ENCODE measurements at places on chromosomes 4 and X.
A peak's percentile ranks its signal among the peaks of the same experiment; 100 is the strongest.

DNA sequence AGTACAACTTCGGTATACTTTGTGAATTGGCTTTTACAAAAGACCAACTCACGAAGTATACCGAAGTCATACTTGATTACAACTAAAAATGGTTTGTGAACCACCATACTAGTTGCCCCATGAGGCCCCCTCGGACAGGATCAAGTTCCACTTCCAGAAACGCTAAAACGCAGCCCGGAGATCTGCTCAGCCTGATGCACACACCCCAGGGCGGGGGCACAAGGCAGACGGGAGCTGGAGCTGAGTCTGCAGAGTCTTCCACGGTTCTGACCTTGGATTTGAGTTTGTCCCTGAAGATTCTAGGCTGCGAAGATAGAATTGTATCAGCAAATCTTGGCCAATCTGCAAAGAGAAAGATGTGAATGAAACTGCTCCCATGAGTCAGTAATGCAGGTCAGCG, 118.1 kb downstream of the SORCS2 start:
- no peak for DNase-seq

- DNase-seq, result no peak
Observed at GRCh38 chr4:165626316-165626715, 246.7 kb upstream of the TLL1 start.

DNA sequence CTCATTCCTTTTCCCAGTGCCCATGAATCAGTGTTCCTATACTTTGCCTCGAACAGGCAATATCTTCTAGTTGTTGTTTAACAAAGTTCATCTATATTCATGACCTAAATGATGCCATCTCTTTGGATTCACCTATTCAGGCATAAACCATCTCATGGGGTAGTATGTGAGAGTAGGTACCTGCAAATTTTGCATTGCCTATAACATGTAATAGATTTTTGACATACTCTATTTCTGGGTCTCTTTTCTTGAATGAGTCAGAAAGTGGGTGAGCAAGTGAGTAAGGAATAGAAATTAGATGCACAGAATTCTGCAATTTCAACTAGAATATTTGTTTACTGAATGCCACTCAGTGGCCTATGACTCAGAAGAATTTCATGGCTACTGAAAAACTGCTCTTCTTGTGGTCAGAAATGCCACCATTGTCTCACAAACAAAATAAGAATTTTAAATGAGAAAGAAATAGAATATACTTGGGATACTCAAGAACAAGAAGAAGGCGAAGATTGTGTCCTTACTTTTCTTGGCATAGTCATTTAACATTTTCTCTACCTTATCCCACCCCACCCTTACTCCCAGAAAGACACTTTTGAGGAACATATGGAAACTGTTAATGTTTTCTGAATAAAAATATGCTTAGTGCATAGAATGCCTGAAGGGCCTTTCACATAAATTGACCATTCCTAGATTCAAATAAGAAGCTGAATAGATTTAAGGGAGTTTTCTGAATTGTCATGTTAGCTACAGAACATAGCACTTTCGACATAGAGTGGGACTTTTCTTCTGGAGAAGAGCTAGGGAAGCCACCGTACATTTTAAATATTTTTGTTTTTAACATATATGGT, 86.8 kb downstream of the HHIP start:
- DNase-seq, result no peak

GRCh38 chr4:103067841-103068547, 8.6 kb downstream of the SLC9B2 start:
- DNase-seq, result no peak

- DNase-seq, result no peak
Observed at GRCh38 chrX:33205321-33205720, 6.0 kb downstream of the DMD start.

DNA sequence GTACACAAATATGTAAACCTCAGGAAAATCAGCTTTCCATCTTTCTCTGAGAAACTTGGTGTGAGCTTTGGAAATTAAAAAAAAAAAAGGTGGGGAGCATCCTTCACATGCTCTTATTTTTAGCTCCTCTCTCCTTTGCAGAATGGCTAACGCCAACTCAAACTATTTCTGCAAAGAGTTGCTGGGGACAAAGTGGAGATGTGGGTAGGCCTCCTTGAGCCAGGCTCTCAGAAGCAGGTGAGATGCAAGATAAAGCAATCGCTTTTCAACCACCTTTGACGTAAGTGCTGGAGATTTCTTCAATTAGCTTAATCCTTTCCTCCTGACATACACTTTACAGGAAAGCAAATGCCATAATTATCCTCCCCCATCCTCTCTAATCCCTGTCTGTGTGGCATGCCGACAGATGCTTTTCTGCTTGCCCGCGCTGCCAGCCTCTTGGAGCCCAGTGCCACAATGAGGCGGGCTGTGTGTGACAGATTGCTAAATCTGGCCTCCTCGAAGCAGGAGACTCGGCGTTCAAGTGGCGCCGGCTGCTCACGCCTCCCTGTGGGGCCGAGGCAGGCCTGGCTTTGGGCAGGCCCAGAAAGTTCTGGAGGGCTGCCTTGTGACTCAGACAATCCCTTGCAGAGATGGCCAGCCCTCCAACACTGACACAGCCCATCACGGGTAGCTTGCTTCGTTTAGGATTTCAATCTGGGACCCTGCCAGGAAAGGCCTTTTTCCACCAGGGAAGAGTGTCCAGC, 64.9 kb upstream of the SOD3 start:
- no peak for DNase-seq

DNA sequence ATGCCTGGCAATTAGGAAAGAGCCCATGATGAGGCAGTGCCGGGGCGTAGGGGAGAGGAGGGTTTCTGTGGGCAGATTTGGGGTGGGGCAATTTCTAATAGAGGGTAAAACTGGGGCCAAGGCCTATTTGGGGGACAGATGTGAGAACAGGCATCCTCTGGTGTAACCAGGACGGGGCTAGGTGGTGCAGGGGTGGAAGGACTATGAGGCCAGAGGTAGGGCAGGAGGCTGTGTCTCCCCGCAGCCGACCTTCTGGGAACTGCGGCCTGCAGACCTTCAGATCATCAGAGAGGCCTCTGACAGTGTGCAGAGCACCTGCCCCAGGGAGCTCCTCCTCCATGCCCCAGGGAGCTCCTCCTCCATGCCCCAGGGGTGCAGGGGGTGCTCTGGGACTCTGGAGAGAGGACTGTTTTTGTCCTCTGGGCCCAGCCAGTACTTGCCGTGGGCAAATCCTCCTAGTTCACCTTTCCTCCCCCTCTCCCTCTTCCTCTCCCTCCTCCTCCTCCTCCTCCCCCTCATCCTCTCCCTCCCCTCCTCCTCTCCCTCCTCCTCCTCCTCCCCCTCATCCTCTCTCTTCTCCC, 101.9 kb downstream of the SORCS2 start:
- no peak for DNase-seq

GRCh38 chr4:36206603-36207311, 37.6 kb downstream of the ARAP2 start:
- DNase-seq, result no peak

- no peak for DNase-seq
Observed at GRCh38 chr4:161522031-161522430, 641.8 kb downstream of the FSTL5 start.

DNA sequence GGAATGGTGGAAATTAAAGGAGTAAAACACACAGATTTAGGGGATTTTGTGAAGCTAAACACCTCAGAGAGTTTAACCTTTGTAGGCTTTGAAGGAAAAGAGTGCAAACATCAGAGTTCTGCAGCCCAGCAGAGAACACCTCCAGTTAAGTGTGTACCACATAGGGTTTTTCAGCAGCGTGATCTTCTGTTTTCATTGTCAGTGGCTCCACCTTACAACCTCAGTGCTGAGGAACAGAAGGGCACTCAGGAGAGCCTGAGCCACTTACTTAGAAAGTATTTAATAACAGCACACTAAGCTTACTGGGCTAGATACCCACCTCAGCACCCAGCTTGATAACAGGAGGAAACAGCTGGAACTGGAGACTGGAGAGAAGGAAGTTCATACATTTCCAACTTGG, 2.0 kb upstream of the FBXW7 start:
- no peak for DNase-seq

- DNase-seq, result no peak
Observed at GRCh38 chr4:75018811-75019479, 86.0 kb downstream of the PARM1 start.

- DNase-seq, result no peak
Observed at GRCh38 chr4:139711461-139711860, 45.8 kb downstream of the MGST2 start.

- DNase-seq, result peak; percentile 76
Observed at GRCh38 chr4:110620691-110621327, 2.1 kb downstream of the PITX2 start.

GRCh38 chr4:151276787-151277562, at the start of gene PRSS48:
Gene PRSS48, plus strand, starts transcription at chr4:151277161. Its CDS starts 12 bp downstream, at chr4:151277173.
- peak; percentile 68 for DNase-seq

- no peak for DNase-seq
Observed at GRCh38 chr4:85610450-85610849, 135.5 kb downstream of the ARHGAP24 start.

- no peak for DNase-seq
Observed at GRCh38 chr4:150821641-150822040, 193.4 kb downstream of the LRBA start.

GRCh38 chr4:48103483-48104139, 30.4 kb downstream of the TXK start:
- DNase-seq, result no peak

GRCh38 chr4:130092187-130093015, 996.4 kb downstream of the C4orf33 start:
- no peak for DNase-seq

GRCh38 chr4:89528526-89529133, 221.0 kb upstream of the GPRIN3 start:
- DNase-seq, result no peak

GRCh38 chr4:181956512-181956911, 286.7 kb upstream of the TENM3 start:
- DNase-seq, result no peak

DNA sequence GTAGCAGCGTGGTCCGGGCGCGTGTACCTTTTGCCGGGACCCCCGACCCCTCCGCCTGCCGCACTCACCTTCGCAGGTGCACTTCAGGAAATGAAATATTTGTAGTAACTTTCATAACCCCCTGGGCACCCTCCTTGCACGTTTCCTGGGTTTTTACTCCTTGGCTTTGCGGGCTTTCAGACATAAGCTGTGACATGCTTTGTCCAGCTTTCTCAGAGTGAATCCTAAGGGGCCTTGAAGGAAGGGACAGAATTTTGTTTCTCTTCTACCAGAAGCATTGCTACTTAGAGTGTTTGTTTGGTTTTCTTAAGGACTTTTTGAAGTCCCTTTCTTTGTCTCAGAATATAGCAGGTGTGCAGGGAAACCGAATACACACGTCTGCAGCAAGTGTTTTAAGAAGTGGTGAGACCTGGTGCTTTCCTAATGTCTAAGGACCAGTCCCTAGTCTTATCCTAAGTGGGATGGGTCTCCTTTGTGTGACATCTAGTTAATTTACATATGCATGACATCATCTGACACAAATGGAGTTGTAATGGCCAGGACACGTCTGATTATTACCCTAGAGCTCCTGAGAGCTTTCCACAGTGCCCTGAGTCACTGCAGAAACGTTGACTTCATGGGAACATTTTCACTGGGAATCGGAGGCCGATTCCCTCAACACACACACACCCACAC, 1.3 kb downstream of the FAM149A start:
- peak; percentile 65 for DNase-seq

DNA sequence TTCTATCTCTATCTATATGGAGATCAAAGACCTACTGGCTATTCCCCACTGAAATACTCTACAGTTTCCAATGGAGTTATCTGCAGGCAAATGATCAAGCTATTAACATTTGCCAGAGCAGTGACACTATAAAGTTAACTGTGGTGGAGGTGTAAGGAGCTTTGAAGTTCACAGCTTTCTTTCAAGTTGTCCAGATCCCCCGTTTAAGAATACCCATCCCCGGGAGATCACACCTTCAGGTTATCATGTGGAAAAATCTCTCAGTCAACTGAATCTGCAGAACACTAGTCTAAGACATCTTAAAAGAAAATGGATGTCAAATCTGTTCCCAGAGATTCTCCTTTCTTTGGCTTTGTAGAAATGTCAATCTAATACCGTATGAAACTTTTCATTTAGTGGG, 80.1 kb downstream of the GPC3 start:
- DNase-seq, result no peak

DNA sequence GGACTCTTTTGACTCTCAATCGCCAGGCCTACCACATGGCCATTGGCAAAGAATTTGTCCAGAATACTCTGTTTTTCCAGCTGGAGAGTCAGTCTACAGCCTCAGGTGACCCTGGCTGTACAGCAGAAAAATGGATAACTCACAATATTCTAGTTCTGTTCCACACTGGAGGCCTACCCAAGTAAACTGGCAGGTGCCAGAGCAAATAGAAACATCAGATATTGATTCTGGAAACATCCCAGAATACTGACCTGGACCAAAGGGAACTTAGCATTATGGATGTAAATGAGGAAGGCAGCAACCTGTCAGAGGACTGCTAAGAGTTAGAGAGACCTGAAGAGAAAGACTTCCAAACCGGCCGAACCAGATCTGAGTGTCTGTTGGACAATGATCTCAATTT, 147.9 kb upstream of the SMAD1 start:
- no peak for DNase-seq

GRCh38 chr4:105551965-105552746, at the start of gene ARHGEF38:
Gene ARHGEF38, plus strand, starts transcription at chr4:105552620. Its CDS starts 146 bp downstream, at chr4:105552766.
- peak; percentile 81 for DNase-seq

DNA sequence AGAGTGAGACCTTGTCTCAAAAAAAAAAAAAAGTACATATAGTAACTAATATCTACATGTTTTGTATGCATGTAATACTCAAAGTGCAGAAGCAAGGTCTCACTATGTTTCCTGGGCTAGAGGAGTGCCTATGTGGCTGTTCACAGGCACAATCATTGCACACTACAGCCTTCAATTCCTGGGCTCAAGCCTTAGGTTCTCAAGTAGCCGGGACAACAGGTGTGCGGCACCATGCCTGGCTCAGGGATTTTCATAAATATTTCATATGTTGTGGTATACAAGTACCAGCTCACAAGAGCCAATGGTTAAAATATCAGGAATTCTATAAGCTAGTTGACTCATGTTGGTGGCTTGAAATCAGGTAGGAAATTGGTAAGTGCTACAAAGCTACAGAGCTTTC, 94.8 kb downstream of the LARP7 start:
- no peak for DNase-seq

DNA sequence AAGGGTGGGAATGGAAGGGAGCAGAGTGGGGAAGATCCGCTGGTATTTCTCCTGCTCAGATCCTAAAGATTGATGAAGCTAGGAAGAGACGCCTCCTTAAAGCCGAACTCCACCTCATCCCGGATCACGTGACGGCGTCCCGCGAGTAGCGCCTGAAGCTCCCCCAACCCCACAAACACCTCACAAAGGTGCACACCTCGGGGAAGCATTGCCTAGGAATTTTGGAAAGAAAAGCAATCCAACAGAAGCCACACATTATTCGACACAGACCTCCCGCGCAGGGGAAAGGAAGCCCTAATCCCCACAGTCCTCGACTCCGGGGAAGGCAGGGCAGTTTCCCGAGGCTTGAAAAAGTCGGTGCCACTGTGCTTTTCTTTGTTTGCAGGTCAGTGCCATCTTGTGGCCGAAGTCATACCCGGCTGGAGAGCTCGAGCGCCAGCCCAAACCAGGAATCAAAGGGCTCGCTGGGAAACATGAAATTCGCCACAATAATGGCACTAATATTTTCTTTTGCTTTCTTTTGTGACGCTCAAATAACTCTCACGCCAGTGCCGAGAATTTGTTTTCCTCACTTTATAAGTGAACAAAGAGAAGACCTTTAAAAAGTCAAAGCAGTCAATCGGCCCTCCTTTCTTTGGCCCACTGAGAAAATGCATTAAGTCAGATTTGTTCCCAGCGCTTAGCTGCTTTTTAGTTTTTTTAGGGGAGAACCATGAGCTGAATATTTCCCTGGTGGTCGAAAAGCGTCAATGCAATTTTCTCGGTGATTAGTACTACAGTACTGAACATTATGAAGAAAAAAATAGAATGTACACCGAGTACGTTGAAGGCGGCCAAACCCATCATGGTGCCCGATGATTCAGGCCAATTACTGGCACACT, at the start of gene NPY1R:
NPY1R (minus strand) TSS at position 71 of the 881 bp plus-strand sequence. CDS start 6,042 bp downstream, outside the sequence.
- DNase-seq, result peak; percentile 88

All from hepatocyte (in vitro differentiated cells).